NCI-H1105 treated with DMSO at 0.1 percent for 48 hours (cell line): ENCODE measurements at places on chromosomes 1 and 21.

GRCh38 chr1:46798810-46799209 is at the start of gene CYP4B1:
CYP4B1 (plus strand) TSS chr1:46799046; CDS start chr1:46799082, 36 bp downstream.
- DNase-seq, result no peak

DNA sequence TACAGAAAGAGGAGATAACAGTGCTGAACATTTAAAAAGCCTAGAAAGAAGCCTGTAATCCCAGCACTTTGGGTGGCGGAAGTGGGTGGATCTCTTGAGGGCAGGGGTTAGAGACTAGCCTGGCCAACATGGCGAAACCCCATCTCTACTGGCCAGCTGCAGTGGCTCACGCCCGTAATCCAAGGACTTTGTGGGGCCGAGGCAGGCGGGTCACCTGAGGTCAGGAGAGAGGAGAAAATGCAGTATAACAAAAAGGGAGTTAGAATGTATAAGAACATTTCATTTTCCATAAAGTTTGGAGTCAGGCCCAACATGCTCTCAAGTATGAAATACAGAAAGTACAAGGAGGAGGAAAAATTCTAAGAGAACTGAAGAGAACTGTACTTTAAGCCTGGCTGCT is 134.5 kb downstream of the SMYD3 start:
- no peak for DNase-seq

DNA sequence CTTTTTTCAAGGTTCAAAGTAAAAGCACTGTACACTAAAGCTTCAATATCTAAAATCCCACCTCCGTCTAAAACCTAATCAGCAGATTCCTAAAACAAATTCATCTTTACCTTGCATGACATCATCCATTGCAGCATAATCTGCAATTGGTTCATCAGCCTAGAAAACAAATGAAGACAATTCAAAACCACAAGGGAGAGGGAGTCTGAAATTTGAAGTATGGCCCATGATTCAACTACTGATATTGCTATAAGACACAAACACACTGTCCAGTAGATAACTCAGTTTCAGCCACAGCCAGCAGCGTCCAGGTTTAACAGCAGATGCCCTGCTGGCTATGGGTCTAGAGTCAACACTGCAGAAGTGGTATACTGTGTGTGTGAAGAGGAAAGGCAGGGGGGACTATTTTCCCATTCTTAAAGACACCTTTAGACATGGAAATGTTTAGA is 17.9 kb upstream of the RAP1GAP start:
- DNase-seq, result no peak

- peak; percentile 38 for DNase-seq
These were observed 376.9 kb downstream of the HHIPL2 start for GRCh38 chr1:222171005-222171404.

DNA sequence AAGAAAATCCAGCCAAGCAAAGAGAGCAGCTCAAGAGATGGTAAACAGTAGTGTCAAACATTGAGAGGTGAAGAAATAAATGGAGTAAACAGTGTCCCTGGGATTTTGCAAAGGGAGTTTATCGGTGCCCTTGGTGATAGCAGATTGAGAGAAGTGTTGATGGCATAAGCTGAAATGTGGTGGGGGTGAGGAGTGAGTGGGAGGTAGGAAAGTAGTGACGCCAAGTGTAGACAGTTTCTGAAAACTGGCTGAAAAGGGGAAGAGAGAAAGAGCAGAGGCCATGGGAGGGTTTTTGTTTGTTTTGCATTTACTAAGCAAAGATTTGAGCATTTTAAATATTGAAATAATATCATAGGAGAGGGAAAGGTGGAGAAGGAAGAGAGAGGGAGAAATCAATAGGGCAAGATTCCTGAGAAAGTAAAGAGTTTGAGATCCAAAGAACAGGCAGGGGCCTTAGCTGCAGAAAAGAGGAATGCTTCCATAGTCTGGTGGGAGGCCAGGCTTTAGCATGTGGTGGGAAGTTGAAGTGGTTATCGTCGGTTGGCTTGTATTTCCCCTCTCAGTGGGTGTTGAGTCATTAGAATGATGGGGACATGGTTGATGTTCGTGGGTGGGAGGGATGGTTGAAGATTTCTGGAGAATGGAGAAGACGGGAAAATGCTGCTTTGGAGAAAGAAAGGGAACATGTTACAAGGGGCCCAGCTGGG is 26.8 kb upstream of the RASAL2 start:
- no peak for DNase-seq

- no peak for DNase-seq
These were observed 196 bp downstream of the ALX3 start for GRCh38 chr1:110070282-110070669.

GRCh38 chr1:216805233-216805632 is 82.0 kb upstream of the ESRRG start:
- peak; percentile 85 for DNase-seq

- no peak for DNase-seq
These were observed 181.8 kb downstream of the KAZN start for GRCh38 chr1:14780271-14780670.

- no peak for DNase-seq
These were observed 502.9 kb upstream of the ZRANB2 start for GRCh38 chr1:71583756-71584155.

- no peak for DNase-seq
These were observed 23.6 kb downstream of the RAP1GAP start for GRCh38 chr1:21645550-21645949.

DNA sequence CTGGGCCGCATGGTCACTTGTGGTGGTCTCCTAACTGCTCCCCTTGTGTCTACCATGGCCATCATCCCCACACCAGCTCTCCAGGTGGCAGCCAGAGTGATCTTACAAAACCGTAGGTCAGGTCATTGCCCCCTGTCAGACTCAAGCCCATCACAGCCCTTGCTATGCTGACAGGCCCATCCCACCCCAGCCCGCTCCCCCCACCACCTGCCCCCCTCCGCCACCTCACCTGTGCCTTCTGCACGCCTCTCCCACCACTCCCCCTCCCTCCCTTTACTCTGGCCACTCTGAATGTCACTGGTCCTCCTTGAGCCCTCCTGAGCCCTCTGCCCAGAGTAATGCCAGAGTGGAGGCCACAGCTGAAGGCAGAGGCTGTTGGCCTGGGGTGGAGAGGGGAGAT is 28.5 kb downstream of the TEX35 start:
- no peak for DNase-seq

GRCh38 chr1:70003211-70003908 is 202.0 kb downstream of the LRRC40 start:
- no peak for DNase-seq

GRCh38 chr1:9229549-9229948 is 5.0 kb upstream of the H6PD start:
- DNase-seq, result no peak

DNA sequence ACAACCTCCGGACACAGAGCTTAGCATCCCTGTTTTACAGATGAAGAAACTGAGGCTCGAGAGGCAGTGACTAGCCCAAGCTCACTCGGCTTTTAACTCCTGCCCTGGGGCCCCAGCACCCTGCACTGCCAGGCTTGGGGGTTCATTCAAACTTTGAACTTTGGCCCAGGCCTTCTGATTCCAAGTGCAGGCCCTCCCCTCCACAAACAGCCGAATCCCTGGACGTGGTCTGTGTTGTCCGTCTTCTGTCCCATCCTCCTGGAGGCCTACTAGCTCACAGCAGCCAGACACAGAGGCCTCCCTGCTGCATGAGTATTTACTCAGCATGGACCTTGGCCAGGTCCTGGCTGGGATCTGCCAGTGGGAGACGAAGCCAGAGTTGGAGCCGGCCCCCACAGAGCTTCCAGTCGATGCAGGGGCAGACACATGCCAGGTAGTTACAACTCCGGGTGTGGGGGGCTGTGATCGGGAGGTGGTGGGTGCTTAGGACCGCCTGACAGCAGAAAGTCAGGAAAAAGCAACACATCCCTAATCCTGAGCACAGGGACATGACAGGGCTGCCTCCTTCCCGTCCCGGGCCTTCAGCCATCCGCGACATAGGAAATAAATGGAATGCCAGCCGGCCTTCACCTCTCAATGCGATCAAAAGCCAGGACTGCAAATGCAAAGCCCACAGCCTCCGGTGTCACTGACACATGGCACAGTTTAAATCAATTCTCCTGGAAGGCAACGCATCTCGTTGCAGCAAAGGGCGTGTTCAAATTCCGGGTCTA is 7.4 kb downstream of the IFFO2 start:
- no peak for DNase-seq

DNA sequence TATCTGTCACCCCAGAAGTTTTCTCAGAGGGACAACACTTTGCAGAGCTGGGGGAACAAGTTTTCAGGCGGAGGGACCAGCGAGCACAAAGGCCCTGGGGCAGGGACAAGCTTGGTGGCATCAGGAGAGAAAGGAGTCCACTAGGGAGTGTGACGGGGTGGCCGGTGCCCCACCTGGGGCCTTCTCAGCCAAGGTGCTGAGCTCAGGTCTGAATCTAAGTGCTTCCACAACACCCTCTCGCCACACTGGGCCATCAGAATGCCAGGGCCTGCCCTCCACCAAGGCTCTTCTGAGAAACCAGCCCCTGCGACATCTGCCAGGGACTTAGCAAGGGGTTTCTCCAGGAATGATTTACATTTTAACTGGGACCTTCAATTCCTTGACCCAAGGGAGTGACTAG is 7.8 kb upstream of the TNFRSF8 start:
- no peak for DNase-seq

DNA sequence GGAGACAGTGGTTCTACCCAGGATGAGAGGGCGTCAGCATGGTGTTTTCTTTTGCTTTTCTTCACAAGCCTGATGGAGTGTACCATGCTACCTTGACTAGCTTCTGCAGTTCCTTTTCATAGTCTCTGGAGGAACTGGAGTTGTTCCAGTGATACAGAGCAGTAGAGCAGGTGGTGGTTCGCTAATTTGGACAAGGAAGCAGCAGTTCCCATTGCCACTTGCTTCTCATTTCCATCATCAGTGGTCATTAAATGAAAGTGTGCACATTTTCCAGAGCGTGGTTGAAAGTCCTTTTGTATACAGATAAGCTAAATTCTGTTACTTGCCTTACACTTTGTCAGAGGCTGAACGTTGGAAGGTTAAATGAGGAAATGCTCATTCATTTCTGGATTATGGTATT is 182.3 kb downstream of the C1orf21 start:
- no peak for DNase-seq

DNA sequence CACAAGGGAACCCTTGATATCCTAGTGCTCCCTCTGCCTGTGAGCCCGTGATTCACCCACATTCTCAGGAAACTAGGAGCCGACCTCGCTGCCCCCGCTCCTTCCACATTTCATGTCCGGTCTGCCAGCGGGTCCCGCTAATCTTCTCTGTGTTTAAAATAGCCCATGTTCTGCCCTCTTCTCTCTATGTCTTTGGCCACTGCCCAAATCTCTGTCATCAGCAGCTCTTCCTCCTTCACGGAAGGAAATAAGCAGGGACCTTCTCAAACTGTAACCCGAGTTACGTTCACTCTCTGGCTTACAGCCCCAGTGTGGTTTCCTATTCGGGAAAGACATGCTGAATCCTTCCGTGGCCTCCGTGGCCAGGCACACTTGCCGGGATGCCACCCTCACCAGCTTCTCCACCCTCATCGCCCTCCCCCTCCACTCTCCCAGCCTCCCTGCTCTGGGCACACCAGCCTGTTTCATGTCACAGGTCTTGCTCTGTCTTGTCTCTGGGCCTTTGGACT is 21.1 kb upstream of the UBXN10 start:
- no peak for DNase-seq

GRCh38 chr1:163922743-163923201 is 601.0 kb downstream of the NUF2 start:
- DNase-seq, result no peak

DNA sequence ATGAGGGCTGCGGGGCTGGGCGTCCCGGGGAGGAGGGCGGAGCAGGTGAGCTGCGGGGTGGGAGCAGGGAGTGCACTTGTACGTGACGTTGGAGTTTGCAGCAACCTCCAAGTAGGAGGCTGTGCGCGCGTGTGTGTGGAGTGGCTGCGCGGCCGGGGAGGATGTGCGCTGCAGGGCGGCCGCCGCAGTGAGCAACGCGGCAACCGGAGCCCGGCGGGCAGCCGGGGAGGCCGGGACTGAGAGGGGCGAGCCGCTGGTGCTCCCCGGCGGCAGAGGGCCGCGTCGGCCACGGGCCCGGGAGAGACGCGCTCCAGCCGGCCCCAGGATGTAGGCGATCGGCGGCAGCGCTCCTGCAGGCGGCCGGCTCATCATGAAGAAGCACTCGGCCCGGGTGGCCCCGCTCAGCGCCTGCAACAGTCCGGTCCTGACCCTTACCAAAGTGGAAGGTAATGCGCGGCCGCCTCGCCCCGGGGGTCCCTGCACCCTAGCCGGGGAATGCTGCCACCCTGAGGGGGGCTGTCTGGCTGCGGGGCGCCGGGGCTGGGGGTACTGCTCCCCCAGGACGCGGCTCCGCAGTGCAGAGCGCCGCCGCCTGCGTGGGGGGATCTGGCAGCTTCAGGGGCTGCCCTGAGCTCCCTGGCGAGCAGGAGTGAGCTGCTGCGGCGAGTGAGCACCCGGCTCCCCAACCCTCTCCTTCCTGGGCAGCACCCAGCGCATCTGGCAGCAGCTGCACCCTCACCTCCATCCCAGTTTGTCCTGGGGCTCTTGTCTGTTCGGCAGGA is 158.9 kb upstream of the COA6 start:
- DNase-seq, result peak; percentile 16

- DNase-seq, result no peak
These were observed 25.1 kb downstream of the AK4 start for GRCh38 chr1:65172936-65173690.

GRCh38 chr1:245704341-245704740 is 549.6 kb downstream of the KIF26B start:
- no peak for DNase-seq

GRCh38 chr1:57089855-57090254 is 124.0 kb upstream of the C8B start:
- no peak for DNase-seq

DNA sequence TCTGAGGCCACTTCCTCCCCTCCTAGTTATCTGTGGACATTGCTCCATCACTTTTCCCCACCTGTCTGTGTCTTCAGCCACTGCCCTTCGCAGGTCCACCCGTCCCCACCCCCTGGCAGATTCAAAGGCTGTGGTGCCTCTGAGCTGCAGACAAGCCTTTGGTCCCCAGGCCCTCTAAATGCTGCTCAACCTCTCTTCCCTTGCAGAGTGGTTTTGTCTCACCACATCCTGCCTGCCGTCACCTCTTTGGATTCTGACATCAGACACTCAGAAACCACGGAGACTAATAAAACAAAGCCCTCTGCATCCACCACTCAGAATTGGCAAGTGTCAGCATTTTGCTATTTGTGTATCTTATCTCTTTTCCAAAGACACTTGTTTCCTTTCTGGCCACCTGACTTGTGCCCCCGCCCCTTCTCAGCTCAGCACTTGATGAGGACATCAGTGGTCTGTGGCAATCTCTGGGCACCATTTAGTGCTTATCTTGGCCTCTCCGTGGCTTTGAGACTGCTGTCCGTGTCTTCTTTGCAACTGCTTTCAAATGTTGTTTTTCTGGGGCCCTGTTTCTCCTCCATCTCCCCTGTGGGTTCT is 7.7 kb downstream of the CNIH3 start:
- peak; percentile 16 for DNase-seq
